ENCODE measurements at places on chromosomes 12 and 14.

DNA sequence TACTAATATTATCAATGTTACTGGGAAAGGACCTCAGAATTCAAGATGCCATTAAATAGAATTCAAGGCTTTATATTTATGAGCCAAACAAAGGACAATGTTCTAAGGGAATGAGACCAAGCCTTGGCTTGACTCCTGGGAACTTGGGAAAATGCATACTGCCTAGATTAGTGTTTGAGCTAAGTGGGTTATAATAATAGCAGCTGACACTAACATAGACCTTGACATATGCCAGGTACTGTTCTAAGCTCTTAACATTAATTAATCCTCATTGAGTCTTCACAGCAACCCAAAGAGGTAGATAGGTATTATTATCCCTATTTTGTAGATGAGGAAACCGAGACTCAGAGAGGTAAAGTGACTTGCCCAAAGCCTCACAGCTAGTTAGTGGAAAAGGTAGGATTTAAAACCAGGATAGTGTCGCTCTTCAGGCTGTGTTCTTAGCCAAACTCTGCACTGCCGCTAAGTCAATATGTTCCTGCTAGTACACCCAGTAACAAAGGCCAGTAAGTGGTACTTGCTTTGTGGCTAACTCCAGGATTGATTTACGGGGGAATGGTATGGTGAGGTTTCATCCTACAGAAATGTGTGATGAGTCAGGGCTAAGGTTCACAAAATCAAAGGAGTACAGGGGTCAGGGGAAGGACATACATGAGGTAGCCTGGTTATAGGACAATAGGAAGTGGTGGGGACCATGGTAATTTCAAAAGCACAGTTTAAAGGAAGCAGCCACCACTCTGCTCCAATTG, 35.8 kb upstream of the PRKAB1 start:
- DNase-seq: no peak

GRCh38 chr14:89578156-89578555, 161.1 kb upstream of the FOXN3 start:
- DNase-seq: no peak

DNA sequence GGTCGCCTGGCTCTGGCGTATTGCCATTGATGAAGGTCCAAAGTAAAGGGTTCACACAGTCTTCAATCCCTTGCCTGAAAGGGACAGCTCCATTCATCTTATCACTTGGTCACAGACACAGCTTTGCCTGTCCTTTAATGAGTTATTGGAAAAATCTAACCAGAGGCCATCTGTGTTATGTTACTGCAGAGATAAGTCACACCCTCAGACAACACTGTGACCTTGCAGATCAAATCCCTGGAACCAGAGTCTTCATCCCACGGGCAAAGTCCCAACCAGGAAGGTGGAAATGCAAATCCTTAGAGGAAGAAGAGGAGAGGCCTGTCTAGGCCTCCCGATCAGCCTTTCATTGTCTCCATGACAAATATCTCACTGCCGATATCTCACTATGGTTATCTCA, 68.3 kb upstream of the SCN8A start:
- no peak for DNase-seq

DNA sequence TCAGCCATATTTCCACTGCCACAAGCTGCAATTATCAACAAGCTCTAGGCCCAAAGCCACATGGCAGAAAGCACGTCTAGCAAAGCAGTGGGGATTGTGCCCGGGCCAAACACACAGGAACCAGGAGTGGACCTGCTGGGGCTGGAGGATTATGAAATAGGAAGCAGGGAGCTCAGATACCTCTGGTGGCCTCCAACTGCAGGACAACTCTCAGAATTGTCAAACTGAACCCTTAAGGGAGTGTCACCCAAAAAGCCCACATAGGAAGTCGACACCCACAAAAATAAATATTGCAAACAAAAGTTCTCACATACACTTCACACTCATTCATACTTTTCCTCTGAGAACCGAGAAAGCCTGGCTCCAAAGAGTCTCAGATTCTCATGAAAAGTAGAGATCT, 26.1 kb downstream of the KCTD10 start:
- no peak for DNase-seq

- no peak for DNase-seq
Observed at GRCh38 chr12:93661021-93661420, 16.2 kb upstream of the CRADD start.

- DNase-seq: no peak
Observed at GRCh38 chr12:64813723-64814122, 10.7 kb upstream of the TBC1D30 start.

DNA sequence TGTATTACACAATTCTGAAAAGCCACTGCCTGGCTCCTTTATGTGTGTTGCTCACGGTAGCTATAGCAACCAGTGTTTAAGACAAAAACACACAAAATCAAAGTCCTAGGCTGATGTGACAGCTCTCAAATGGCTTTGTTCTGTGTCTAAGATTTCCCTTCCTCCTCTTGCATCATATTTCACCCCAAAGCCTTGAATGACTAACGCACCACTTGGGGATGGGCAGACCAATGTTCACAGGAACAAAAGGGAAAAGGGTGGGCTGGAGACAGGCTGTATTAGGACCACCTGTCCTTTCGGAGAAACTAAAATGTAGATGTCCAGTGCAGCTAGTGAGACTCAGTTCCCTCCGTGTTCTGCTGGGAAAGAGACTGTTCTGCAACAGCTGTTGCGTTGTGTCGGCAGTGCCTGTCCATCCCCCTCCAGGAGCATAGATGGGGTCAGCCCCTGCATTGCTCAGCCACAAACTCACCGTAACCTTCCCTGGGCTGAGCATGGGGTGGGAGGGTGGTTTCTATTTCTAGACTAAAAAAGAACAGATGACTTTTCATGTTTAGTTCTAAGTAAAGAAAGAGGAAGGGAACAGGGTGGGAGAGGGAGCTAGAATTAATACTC, 26.8 kb upstream of the DAAM1 start:
- no peak for DNase-seq

DNA sequence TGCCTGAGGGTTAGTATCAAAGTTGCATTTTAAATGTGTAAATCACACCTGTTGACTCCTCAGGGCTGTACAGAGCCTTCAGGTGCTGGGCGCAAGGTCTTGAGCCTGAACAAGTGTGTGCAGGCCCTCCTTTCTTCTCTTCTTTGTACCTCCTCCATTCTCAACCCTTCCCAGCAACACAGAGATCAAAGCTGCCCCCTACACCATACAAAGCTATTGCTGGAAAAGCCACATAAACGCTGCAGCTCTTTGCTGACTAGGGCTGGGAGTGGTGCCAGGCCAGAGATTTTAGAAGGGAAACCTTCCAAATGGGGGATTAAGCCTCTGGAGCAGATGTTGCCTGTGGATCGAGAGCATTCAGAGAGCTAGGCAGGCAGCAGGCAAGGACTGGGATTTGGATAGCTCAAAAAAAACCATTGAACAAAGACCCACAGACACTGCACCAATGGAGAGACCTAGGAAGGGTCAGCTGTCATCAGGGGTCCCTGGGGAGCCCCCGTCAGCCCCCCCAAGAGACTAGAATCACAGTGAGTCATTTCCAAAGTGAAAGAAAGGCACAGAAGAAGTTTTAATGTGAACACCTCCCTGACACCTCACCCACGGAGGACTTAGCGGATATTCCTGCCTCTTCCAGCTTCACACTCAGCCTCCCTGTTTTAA, 18.2 kb upstream of the SUSD6 start:
- DNase-seq: no peak

GRCh38 chr12:57621497-57622292, 10.5 kb downstream of the ARHGEF25 start:
- DNase-seq: no peak

DNA sequence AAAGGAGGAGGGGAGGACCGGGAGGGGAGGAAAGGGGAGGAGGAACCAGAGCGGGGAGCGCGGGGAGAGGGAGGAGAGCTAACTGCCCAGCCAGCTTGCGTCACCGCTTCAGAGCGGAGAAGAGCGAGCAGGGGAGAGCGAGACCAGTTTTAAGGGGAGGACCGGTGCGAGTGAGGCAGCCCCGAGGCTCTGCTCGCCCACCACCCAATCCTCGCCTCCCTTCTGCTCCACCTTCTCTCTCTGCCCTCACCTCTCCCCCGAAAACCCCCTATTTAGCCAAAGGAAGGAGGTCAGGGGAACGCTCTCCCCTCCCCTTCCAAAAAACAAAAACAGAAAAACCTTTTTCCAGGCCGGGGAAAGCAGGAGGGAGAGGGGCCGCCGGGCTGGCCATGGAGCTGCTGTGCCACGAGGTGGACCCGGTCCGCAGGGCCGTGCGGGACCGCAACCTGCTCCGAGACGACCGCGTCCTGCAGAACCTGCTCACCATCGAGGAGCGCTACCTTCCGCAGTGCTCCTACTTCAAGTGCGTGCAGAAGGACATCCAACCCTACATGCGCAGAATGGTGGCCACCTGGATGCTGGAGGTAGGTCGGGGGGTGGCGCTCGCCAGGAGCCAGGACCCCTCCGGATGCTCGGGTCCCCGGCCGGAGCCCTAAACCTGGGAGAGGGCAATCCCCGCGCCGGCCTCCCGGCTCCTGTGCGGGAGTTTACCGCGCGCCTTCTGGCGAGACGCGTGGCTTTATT, at the start of gene CCND2:
Gene CCND2, plus strand, starts transcription at position 111 of the 744 bp plus-strand sequence. Its CDS starts 279 bp downstream, at position 390.
- DNase-seq: peak; percentile 13

- DNase-seq: peak; percentile 18
Observed at GRCh38 chr14:68020999-68021663, 201.6 kb downstream of the RAD51B start.

DNA sequence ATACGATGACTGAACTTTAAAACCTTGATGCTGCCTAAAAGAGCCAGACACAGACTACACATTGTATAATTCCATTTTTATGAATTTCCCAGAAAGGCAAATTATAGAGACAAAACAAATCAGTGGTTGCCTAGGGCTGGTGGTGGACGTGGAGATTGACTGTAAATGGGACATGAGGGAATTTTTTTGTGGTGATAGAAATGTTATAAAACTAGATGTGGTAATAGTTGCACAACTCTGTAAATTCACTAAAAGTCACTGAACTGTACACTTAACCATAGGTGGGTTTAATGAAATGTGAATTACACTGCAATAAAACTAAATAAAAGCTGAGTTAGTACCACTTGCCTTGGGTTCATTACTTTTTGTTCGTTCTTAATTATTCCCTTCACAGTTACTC, 72.1 kb downstream of the PLEKHA5 start:
- no peak for DNase-seq

DNA sequence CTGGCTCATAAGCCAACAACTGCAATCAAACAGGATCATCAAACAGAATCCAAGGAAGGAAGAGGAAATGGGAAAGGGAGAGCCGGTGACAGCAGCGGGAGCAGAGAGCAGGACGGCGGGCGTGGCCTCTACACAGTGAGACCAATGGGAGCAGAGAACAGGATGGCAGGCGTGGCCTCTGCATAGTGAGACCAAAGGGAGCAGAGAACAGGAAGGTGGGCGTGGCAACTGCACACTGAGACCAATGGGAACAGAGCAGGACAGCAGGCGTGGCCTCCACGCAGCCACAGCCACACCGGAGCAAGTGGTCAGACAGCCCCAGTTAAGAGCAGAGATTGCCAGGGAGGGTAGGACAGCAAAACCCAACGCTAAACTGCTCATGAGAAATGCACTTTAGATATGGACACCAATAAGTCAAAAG, 16.4 kb downstream of the LRCOL1 start:
- peak; percentile 78 for DNase-seq

DNA sequence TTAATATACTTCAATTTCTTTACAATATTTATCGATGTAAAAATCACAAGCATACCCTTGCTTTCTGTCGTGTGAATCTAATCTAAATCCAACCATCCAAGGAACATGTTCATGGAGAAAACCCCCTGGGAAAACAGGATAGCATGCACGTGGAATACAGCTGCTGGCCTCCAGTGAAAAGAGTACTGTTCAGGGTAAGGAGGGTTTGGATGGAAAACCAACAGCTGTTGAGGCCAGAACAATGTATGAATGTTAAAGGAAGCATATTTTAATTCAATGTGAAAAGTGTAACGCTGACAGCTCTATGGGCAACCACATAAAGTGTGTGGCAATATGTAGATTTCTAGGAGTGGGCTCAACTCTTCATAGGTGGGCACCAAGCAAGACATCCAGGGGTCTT, 344.0 kb downstream of the TMEM132D start:
- no peak for DNase-seq

All from NCI-H510A (cell line).